ENCODE measurements at places on chromosomes 4 and X.

DNA sequence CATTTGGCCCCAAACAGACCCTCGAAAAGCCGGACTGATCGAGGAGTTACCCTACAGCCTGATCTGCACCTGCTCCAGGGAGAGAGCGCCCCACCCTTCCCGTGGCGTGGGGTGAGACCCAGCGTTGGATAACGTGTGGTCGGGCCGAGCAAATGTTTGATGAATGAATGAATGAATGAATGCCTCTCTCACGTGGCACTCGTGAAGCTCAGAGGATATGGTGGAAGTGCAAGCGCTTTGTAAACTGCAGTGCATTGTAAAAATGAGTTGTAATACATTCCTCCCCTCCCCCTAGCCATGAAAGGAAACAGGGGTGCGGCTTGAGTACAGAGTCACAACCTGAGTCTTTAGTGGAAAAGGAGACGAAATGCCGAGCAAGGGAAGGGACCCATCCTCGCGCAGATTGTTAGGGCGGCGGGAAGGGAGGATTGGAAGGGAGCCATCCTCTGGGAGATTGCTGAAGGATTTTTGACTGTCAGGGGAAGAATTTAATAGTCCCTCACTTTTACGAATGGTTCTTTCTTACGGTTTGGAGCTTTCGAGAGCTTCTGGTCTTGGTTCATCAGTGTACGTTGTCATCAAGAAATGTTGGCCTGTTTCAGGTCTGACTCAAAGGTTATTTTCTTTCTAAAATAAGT, 772 bp upstream of the FBXW7 start:
- no peak for DNase-seq

GRCh38 chr4:153731239-153731638, 28.6 kb downstream of the RNF175 start:
- DNase-seq: peak; percentile 61

GRCh38 chrX:105190252-105190853, 30.1 kb downstream of the TEX13A start:
- peak; percentile 22 for DNase-seq

GRCh38 chr4:80104927-80105326, 31.9 kb upstream of the ANTXR2 start:
- DNase-seq: no peak

DNA sequence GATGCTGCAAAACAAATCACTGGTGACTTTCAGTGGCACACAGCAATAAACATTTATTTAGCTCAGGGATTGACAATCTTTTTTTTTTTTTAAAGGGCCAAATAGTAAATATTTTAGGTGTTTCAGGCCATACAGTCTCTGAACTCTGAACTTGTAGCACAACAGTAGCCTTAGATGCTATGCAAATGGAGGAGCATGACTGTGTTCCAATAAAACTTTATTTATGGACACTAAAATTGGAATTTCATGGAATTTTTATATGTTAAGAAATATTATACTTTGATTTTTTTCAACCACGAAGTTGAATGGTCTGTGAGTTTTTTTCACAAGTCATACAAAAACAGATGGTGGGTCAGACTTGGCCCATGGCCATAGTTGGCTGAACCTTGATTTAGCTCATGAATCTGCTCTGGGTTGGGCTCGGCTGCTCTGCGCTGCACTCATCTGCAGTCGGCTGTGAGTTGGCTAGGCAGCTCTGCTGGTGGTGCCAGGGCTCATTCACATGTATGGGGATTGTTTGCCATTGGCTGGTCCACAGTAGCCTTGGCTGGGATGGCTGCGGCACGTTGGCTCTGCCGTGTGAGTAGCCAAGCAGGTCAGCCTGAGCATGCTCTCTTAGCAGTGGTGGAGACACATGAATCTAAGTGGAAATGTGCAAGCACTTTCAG, 231.7 kb upstream of the PGRMC2 start:
- DNase-seq: no peak

DNA sequence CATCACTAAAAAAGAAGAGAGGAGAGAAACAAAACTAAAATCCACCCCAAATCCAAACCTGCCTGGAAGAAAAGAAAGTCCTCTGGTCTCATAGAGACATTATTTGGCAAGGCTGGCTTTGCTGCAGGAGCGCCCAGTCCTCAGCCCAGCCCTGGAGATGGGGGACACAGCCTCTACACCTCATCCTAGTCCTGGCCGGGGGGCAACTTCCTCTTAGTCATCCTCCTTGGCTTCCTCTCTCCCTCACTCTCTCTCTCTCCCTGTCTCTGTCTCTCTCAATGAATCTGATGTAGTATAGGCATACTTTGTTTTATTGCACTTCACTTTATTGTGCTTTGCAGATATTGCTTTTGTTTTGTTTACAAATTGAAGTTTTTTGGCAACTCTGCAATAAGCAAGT, 55.8 kb upstream of the MAGEB10 start:
- DNase-seq: no peak

- no peak for DNase-seq
Observed at GRCh38 chr4:163330916-163331628, 1.3 kb downstream of the NPY1R start.

DNA sequence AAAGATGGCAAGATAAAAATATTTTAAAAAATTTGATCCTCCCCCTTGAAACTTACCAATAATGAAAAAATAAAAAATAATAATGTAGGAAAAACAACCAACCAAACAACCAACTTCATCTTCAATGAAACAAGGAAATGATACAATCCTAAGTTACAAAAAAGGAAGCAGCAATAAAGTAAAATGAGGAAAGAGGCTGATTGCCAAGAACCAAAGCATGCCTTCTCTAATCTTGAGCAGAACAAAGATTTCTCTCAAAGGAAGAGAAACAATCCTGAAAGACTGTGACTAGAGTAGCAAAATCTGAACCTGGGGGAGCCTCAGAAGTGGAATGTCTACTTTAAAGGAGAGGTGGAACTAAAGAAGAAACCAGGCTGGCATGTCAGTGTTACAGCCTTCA, 10.9 kb upstream of the WDFY3 start:
- DNase-seq: no peak

DNA sequence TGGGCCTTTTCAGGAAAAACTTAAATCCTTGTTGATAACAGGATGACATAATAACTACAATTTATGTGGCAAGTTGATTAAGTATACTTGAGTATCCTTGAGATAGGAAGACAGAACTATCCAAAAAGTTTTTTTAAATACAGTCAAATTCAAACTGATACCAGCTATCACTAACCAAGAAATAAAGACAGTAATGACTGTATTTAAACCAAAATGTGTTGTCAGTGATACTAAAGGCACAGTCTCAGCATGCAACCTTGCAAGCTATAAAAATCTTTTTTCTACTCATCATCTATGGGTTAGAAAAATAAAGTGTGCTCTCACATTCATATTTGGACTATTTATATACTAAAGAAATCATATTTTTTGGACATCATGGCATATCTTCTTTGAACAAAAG, 64.7 kb downstream of the PAPSS1 start:
- no peak for DNase-seq

DNA sequence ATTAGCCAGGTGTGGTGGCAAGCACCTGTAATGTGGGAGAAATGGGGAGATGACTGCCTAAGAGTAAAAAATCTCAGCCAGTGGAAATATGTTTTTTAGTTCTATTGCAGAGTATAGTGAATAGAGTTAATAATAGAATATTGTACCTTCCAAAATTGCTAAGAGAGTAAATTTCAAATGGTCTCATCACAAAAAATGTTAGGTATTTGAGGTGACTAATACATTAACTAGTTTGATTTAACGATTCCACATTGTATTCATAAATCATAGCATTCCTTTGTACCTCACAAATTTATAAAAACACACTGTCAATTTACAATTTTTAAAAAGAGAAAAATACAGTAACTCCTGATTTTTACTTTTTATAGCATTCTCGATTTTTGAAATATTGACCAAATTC, 681.5 kb upstream of the EPHA5 start:
- DNase-seq: no peak

DNA sequence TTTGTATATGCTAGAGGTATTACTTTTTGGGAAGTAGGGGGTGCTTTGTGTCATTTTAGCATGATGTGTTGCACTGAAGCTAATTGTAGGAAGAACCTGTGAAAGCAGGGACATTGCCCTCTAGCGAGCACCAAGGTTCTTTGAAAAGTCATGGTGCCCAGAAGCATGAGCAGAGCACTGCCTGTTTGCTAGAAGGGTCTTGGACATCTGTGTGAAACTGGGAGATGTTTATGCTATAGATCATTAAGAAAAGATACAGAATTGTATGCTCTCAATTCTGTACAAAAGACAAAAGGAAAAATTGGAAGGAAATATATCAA, 14.7 kb downstream of the GRPR start:
- no peak for DNase-seq

- no peak for DNase-seq
Observed at GRCh38 chr4:2092669-2093053, 33.5 kb downstream of the NAT8L start.

GRCh38 chr4:73603271-73603710, 16.9 kb downstream of the RASSF6 start:
- DNase-seq: no peak

- no peak for DNase-seq
Observed at GRCh38 chrX:13536551-13536950, 32.9 kb upstream of the EGFL6 start.

DNA sequence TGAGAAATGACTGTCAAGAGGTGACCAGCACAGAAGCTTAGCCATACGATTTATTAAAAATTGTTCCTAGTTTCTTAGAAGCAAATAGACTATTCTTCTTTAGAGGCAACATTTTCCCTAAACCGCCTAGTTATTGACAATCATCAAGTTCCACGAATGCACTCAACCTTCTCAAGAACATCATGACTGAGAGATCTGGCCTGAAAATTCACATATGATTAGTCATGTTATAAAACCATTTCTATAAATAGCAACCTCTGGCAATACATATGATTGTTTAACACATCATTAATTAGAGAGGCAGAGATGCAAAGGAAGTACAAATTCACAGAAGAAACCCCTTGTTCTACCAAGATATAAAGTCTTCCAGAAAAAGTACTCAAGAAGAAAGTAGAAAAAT, 6.7 kb downstream of the NUP62CL start:
- no peak for DNase-seq

GRCh38 chrX:138777230-138777629, 65.7 kb upstream of the FGF13 start:
- DNase-seq: no peak

- peak; percentile 3 for DNase-seq
Observed at GRCh38 chr4:136103616-136104015, 1428.7 kb downstream of the PCDH18 start.

GRCh38 chr4:83197555-83198235, 83.2 kb upstream of the PLAC8 start:
- DNase-seq: no peak

DNA sequence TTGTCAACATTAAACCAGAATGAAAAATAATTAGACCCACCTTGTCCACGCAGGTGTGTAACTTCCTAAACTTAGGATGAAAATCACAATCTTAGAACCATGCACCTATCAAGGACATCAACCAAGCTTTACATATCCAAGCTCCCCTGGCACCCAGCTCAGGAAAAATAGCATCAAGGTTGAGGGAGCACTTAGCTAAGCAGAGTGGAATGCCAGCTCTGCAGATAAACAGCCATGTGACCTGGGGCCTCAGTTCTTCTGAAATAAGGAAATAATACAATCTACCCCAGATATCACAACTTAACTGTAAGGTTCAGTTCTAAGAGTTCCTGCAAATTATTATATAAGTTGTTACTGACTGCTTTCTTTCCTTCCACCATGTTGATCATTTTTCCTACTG, 64.7 kb downstream of the DHX15 start:
- DNase-seq: no peak

DNA sequence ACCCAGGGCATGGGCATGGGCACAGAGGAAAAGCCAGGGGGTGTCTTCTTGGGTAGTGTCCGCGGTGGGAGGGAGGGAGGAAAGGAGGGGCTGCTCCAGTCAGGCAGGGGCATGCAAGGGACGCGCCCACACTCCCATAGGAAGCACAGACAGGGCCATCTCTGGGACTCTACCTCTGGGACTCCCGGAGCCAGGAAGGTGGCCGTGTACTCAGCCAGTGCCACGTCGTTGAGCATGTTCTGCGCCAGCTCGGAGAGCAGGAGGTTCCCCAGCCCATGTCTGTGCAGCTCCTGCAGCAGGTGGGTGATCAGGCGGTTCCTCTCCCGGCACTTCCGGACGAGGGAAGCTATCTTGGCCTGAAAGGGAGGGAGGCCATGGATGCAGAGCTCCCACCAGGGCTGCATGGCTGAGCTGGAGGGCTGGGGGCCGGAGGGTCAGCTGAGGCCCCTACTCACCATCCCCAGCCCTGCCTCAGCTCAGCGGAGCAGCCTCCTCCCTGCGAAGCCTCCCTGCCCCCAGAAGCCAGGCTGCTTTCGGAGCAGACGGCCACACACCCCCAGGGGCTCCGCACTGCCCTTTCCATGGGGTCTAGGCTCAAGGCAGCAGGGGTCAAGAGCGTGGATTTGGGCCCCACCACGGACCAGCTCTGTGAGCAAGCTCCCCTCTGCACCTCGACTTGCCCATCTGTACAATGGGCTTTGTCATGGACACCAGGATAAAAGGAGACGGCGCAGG, 44.6 kb downstream of the C4orf50 start:
- no peak for DNase-seq

GRCh38 chr4:140281828-140282552, 91.5 kb upstream of the SCOC start:
- DNase-seq: no peak

- no peak for DNase-seq
Observed at GRCh38 chr4:133096972-133097371, 52.1 kb upstream of the PCDH10 start.

All from astrocyte of the cerebellum (primary cell).